GM13977 (cell line): ENCODE measurements at places on chromosomes 13 and 19.

DNA sequence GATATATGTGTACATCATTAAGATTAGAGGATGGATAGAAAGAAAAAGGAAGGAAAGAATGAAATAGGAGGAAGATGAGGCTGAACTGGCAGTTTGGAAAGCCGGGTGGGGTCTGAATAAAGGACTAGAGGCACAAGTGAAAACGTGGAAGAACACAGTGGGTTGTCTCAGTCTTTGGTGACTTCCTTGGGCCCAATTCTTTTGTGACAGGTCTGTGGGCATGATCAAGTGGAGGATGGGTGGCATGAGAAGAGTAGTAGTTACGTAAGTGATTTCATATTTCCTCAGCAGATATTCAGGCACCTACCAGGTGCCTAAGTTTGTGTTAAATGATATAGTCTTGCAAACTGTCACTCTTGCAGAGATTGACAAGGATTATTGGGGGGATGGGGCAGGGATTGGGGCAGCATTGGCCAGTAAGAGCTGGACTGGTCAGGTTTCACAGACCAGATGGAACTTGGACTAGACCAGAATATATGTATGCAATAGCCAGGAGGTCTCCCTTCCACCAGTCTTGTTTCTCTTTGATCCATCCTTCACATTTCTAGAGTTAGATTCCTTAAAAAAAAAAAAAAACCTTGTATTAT is 2.7 kb downstream of the TPP2 start:
- no peak for DNase-seq

DNA sequence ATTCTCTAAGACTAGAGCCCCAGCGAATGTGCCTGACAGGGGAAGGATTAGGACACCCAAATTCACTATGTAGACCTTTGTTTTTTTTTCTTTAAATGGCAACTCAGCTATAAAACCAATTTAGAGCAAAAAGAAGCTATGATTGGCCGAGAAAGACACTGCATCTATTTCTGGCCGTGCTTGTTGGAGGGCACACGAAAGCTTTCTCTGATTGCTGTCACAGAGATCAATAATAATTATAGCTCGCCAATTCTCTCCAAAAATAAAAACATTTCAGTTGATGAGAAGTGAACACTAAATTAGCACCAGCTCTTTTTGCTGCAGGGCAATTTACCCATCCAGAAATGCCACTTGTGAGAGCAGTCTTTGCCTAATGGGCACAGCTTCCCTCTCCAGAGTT is 31.2 kb downstream of the CBY2 start:
- no peak for DNase-seq

DNA sequence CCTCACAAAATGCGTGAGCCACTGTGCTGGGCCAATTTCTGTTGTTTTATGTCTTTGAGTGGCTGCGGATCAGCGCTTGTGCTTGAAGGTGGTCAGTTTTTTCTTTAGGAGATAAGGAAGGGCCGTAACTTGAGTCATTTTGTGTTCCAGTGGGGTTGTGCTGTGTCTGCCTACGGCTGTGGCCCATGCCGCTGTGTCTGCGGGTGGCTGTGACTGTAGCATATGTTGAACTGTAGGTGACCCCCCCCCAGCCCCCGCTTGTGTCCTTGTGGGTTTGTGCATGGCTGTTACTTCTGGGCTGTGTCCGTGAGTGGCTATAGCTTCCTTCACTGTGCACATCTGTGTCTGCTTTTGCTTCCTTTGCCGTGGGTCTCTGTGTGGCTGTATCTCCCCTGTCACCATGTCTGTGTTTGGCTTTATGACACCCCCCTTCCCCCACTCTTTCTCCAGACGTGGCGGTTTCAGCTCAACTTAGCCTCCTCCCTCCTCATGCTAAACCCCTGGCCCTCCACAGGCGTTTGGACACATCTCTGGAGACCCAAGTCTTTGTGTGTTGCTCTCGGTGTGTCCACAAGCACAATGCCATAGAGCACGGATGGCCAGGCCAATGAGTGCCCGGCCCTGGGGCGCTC is 675 bp downstream of the PPP1R14A start:
- DNase-seq: no peak

DNA sequence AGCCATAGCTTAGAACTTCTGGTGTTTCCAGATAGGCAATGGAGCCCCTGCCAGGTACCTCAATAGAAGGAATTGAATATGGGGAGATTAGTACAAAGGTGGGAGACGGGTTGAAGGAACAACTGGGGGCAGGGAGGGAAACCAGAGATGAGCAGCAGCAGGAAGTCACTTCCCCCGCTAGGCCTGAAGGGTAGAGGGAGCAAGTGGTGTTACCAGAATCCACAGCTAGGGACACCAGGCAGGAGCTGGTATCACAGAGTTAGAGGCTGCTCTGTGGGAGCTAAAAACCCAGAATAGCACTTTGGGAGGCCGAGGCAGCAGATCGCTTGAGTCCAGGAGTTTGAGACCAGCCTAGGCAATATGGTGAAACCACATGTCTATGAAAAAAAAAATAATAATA is 15.3 kb upstream of the HNRNPUL1 start:
- DNase-seq: no peak

GRCh38 chr19:56271151-56271550 is 1.4 kb upstream of the EDDM13 start:
- no peak for DNase-seq

- DNase-seq: no peak
Observed at GRCh38 chr13:81001828-81002385, 661.0 kb upstream of the SPRY2 start.
